ENCODE measurements at places on chromosomes 16 and 17.

- no peak for DNase-seq
These were observed 14.5 kb downstream of the MSI2 start for GRCh38 chr17:57270801-57271245.

DNA sequence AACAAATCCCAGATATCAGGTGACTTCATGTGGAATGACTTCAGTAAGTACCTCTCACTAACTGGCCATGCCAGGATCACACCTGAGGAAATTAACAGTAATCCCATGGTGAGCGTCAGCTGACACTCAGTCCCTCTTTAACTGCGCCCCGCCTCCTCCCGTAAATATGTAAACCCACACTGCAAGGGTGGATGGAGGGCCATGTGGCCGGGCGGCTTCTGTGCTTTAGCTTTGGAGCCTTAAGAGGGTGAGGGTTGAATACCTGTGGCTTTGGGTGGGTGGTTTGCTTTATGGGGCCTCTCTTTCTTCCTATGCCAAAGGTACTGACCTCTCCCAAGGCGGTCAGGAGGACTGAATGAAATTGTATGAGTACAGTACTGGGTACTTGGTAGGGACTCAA lies 141.7 kb downstream of the MRM1 start:
- DNase-seq, result no peak

GRCh38 chr16:78286065-78286464 lies 186.6 kb downstream of the WWOX start:
- no peak for DNase-seq

DNA sequence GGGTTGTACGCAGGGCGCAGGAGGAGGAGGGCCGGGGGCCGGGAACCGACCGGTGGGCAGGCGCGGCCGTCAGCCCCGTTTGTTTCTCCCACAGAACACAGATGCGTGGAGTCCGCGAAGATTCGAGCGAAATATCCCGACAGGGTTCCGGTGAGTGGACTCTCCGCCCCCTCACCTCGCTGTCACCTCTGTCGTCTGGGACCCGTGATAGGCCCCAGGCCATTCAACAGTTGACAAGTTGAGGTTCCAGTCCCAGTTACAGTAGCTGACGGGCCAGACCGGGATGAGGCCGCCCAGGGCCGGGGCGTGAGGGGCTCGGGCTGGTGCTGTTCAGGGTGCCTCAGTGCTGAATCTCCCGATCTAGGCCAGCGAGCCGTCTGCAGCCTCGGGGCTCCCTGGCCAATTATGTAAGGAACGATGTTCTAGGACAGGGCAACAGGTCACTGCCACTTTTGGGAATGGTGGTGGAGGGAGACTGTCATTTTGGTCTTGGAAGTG lies 628 bp downstream of the GABARAPL2 start:
- no peak for DNase-seq

DNA sequence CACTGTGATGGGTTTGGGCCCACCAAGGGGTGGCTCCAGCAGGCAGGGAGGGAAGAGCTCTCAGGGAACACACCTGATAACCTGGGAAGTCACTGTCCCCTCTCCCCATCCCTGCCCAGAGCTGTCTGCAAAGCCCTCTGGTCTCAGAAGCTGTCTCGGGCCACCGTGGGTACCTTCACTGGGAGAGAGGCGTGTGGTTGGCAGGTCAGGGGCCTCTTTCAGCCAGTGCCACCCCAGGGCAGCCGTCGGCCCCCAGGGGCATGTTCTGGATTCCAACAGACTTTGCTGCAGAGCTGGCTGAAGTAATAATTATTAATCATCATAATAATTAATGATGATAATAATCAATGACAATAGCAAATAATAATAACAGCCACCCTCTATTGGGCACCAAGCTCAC lies 21.1 kb downstream of the MGAT5B start:
- DNase-seq, result no peak

GRCh38 chr16:70670175-70670574 lies 15.7 kb downstream of the MTSS2 start:
- no peak for DNase-seq

DNA sequence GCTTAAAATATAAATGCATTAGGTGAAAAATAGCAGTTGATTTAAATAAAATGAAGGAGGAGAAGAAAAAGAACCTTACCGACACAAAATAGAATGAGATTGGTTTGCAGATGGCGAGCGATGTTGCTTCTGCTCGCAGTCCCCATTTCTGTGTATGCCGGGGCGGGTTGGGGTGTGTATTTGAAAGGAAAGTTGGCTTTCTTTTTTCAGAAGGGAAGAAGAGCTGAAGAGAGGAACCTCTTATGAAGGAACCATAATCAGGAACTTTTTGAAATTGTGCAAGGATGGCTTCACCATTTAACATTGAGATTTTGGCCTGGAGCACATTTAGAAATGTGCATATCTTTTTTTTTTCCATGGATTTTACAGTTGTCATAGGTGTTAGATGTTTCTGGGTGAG lies at the start of gene IGSF6:
IGSF6 (minus strand) TSS at position 156 of the 400 bp plus-strand sequence; CDS start at position 146, 10 bp downstream.
- no peak for DNase-seq

GRCh38 chr17:64028874-64029464 lies 8.5 kb upstream of the ICAM2 start:
- peak; percentile 44 for DNase-seq

- no peak for DNase-seq
These were observed 2.1 kb downstream of the RAB40C start for GRCh38 chr16:591892-592517.

DNA sequence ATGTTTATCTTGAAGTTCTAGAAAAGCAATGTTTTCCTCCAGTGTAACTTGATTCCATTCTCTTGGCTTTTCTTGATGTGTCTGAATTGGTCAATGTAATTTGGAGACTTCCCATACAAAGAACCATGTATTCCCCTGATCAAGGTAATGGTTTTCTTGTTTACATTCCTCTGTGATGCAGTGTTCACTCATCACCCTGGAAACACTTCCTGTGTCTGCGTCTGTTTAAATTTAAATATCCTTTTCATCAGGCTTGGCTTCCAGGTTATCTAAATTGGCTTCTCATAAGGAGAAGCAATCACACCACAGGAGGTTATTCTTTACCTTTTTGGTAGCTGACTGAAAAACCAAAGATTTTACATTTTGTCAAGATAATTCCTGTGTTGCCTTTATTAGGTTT lies 237.3 kb upstream of the WSCD1 start:
- DNase-seq, result peak; percentile 77

DNA sequence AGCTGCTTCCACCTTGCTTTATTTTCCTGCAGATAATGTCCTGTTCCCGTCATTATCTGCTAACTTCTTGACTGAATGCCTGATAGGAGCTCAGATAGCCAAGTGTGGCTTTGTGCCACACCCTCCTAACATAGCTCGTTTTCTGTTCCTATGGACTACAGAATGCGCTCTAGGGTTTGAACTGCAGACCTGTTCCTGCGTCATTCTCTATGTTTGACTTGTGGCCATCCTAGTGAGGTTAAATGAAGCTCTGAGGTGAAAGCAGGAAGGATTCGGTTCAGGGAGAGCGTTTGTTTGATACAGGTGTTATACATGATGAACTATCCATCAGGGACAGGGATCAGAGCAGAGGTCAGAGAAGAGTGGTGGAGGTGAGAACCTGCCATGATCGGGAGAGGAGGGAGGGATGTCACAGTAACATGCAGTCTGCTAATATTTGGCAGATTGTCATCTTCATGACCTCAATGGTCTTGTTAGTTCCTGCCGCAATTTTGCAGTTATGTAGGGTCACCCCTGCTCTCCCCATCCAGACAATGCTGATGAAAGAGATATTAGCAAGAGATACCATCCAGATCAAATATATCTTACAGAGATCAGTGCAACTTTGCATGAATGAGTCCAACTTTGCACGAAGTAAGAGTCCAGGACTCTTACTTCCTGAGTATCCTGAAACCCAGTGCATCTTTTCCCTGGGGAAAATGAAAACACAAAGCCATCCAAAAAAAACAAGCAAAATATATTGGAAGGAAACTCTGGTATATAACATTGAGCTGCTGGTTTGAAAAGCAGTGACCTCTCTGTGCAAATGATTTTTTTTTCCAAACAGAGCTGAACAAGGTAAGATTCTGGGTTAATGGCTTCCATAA lies 32.8 kb downstream of the MPHOSPH6 start:
- DNase-seq, result no peak

DNA sequence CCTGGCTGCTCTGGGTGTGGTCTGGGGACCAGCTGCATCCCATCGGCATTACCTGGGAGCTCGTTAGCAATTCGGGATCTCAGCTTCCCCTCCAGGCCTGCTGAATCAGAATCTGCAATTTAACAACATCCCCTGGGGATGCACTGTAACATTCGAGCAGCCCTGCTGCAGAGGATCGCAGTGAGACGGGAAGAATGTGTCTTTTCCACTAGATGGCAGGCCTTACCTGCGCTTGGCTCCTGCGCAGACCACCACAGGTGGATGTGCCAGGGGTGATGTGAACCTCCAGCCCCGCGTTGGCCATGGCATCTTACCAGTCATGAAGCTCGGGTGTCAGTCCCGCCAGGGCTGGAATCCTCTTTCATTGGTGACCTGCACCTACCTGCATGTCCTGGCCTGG lies 209.9 kb downstream of the PRKCB start:
- peak; percentile 18 for DNase-seq

- no peak for DNase-seq
These were observed 3.0 kb downstream of the SYNGR3 start for GRCh38 chr16:1992704-1993317.

- DNase-seq, result no peak
These were observed 1032.1 kb upstream of the RBFOX1 start for GRCh38 chr16:6300523-6300922.

DNA sequence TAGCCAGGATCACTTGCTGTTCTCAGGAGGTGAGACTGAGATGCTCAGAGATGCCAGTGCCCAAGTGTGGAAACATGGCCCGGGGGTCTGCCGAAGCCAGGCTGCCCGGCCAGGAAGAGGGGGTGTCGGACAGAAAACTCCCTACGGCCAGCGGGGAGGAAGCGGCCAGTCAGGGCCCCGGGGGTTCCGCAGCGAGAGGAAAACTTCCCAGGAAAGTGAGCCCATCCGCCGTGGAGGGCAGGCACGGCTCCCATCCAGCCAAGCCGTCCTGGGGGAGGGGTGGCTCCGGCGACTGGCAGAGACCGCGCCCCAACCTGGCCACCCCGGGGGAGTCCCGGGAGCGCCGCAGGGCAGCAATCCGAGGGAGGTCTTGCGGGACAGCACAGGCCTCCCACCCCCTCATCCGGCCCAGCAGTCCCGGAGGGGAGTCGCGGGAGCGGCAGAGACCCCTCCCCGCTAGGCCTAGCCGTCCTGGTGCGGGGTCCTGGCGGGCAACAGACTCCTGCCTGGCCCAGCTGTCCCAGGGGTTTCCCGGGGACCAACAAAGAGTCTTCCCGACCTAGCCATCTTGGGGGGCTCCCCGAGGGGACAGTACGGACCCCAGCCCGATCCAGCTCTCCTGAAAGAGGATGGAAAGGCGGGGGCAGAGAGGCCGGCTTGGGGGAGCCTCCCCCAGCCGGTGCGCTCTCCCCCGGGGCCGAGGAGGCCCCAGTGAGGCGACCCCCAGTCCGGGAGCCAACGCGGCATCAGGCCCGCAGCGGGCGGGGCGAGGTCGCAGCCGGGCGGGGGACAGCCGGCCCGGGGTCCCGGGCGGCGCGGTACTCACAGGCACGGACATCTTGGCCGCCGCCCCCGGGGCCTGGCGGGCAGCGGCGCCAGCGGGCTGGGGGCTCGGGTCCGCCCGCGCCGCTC lies 13.8 kb upstream of the BCAR1 start:
- no peak for DNase-seq

Data from H4 (cell line).